Tongue (tissue), 3 donors: ENCODE measurements at places on chromosomes 3 and 15.

DNA sequence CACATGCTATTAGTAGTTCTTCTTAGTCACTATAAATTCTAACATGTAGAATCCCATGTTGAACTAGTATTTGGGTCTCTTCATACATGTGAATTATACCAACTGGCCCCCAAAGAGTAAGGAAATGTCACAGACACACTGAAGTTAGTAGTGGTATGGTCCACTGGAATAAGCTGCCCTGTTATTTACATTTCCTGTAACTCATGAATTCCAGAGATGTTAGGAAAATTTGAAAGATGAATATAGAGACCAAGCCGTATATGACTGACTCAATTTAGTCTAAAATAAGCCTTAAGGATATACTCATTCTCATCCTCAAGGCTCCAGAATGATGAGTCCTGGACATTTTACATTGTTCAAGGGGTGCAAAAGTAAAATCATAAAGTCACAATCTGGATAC is 81.2 kb downstream of the FBXL22 start:
- no peak for DNase-seq

GRCh38 chr15:40512440-40512839 is 41.7 kb downstream of the CHST14 start:
- no peak for DNase-seq

- DNase-seq = no peak
These were observed 61.3 kb downstream of the PPARG start for GRCh38 chr3:12349895-12350811.

DNA sequence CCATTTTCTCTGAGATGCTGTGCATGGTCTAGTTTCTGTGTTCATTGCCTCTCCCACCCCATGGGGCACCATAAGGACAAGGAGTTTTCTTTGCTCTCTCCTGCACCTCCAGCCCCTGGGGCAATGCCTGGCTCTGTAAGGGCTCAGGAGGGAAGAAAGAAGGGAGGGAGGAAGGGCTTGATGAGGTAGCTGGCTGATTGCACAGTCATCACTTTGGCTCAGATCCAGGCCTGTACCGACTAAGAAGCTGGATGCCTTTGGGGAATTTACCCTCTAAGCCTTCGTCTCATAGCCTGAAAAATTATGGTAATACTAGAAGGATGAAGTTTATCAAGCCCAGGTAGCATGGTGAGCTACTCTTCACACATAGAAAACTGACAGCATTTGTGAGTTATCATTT is 382.9 kb downstream of the GABRG3 start:
- DNase-seq = peak; percentile 41

GRCh38 chr3:26198609-26199008 is 408.7 kb downstream of the OXSM start:
- no peak for DNase-seq

GRCh38 chr3:4744405-4745234 is 234.6 kb upstream of the BHLHE40 start:
- DNase-seq = no peak

DNA sequence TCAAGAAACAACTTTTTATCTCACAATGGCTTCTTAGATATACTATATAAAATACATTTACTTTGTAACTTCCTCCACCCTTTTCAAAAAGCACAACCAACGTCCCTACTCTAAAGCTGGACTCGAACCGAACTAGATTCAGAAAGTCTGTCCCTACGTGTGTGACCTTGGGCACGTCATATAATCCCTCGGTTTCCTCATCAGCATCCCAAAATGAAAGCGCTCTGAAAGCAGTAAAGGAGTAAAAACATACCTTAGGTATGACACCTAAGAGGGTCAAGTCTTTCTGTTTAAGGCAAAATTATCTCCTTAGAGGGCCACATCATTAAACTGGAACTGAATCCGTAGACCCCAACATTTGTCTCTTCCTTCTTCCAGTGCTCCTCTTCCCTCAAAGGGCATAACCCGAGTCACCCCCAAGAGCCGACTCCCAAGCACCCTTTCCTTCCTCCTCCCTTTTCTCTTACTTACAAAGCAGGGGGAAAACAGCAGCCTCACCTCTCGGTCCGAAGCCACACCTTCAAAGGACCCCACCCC is 663 bp downstream of the PDCD10 start:
- no peak for DNase-seq

DNA sequence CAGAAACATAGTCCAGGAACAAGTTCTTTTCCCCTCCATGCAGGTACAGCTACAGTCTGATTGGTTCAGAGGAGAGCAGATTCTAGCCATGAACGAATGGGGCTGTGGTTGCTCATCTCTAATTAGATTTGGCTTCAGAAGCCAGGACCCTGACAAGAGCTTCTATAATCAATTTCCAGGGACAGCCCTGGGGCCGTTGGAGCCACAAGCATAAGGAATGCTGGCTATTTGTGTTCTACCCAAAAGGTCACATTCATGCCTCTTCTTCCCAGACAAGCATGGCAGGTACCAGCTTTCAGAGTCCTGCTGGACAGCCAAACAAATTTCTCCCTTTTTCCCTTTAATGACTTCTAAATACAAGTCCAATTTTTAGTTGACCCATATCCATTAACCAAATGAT is 215.5 kb upstream of the LRTM1 start:
- no peak for DNase-seq

DNA sequence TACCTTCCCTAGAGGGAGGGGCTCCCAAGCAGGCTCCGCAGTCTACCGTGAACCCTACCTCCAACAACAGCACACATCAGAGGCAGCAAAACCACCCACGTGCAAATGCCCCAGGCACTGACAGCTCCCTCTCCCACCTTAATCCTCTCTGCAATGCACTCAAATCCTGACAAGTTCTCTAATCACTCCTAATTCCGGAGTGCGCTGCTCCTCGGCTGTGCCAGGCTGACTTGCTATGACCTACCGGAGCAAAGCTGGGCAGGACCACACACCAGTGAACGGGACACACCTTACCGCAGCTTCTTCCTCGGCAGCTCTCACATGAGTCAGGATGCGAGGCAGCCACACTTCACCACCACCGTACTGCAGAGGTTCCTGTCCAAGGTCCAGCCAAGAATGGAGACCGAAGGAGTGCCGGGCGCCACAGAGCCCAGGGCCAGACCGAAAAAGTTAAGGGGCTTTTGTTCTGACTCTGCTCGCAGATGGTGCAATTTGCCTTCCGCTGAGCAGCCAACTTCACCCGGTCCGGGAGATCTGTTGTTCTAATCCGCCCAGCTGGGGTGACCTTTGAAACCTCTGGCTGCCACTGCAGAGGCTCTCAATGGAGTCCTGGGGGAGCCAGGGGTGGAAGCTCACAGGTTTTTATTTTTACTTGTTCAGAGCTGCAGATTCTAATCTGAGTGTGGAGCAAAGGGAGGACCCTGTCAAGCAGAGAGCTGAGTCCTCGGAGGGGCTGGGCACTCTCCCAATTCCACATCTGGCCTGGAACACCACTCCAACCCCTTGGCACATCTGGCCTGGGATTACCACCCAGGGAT is 84.4 kb downstream of the MYLK start:
- DNase-seq = peak; percentile 65

GRCh38 chr3:106255870-106256248 is 387.0 kb upstream of the CBLB start:
- DNase-seq = no peak
